ENCODE measurements at places on chromosomes 11 and 22. TPM values are rescaled to one million over a fixed set of nuclear protein-coding genes. Genes with fewer than 3 reads are reported as not detected.
A peak's percentile ranks its signal among the peaks of the same experiment; 100 is the strongest.

DNA sequence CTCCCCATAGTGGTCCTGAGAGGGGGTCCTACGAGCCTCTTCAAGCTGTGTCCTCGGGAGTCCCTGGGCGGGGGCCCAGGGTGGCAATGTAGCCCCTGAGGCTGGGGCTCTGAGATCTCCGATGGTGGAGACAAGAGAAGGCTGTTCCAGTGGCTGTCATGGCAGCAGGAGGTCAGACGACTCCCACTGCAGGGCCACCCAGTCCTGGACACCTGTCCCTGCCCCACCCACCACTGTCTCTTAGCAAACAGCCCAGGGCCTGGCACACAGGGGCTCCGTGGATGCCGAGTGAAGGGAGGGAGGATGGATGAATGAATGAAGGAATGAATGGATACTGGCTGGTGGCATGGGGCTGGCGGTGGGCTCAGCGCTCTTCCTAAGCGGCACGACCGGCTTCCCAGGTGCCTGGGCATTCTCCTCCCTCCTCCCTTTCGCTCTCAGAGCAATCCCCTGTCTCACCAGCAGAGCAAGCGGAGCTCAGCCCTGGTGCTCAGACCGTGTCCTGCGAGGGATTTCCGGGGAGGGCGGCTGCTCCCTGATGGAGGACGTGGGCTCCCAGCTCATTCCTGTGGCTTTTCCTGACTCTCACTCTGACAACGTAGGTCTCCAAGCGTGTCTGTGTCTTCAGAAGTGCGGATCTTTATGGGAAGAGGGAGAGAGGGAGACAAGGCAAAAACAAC is 1272.6 kb downstream of the BRD1 start:
- no peak for DNase-seq

DNA sequence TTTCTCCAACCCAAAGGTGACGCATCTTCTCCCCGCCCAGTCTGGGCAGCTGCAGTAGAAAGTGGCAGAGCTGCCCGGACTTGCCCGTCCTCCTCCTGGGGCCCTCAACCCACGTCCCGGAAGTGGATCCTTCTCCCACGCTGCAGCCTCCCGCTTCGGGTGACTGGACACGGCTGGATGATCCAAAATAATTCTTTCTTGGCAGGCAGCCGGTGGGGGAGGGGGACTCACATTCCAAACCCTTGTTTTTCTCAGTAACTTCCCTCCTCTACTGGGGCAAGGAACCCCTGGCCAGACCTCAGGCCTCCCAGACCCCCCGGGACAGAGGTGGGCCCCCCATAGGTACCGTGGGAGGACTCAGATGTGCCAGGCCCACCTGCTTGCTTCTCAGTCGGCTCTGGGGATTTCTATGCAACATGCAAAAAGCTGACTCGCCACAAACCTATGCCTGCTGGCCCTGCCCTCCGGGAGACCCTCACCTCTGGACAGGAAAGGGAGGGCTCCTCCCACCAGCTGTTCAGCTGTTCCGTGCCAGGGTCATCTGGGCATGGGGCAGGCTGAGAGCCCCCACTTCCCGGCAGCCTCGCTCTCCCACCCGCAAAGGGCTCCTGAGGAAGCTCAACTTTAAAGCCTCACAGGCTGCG is 1.4 kb downstream of the PLXNB2 start:
- peak; percentile 94 for DNase-seq

- DNase-seq = peak; percentile 69
Observed at GRCh38 chr11:30504468-30504867, 81.7 kb downstream of the MPPED2 start.

ESAM gene
- total RNA-seq = 0.50 TPM

DNA sequence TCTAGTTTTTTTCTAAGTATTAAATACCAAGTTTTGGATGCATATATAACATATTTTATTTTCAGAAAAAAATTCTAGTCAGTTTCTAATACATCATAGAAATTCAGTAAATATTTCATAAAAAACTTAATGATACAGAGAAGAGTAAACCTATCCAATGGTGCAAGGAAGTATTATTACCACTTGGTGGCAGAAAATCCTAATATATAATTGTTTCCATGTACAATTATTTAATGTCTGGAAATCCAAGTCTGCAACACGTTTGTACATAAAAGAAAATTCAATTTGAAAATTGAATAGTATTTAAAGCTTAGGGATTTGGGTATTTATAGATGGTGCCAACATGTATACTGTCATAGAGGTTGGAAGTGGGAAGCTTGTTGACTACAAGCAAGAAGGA is 127.0 kb downstream of the TRPC6 start:
- peak; percentile 52 for DNase-seq

DNA sequence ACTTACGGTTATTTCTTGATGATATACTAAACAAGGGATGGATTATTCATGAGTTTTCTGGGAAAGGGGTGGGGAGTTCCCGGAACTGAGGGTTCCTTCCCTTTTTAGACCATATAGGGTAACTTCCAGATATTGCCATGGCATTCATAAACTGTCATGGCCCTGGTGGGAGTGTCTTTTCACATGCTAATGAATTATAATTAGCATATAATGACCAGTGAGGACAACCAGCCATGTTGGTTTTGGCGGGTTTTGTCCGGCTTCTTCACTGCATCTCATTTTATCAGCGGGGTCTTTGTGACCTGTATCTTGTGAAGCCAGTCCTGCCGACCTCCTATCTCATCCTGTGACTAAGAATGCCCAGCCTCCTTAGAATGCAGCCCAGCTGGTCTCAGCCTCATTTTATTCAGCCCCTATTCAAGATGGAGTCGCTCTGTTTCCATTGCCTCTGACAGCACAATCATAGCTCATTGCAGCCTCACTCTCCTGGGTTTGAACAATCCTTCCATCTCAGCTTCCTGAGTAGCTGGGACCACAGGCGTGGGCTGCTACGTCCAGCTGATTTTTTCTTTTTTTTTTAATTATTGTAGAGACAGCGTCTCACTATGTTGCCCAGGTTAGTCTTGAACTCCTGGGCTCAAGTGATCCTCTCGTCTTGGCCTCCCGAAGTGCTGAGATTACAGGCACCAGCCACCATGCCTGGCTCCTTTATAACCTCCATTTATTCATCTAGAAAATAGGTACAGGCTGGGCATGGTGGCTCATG is 52.6 kb upstream of the EMID1 start:
- DNase-seq = no peak

LRRC56 gene
- 2.0 TPM for total RNA-seq

DNA sequence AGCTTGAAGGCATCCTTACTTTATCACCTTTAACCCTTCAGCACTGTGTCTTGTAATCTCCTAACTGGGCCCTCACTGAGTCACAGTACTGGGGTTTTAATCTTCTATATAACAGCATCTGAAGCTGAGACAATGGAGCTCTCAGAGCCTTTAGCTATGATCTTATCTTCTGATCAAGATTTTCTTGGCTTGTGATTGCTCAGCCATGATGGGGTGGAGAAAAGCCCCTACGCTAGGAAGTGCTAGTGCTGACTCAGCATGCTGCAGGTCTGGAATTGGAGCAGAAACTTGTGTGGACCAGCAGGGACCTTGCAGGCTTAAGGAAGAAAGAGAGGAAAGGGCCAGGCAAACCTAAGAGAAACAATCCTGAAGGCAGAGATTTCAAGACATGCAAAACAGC is 71.7 kb upstream of the EED start:
- peak; percentile 54 for DNase-seq

- DNase-seq = no peak
Observed at GRCh38 chr11:126133901-126134300, 71.2 kb upstream of the CDON start.

RTN4R gene
- 1.2 TPM for total RNA-seq

GRCh38 chr11:92533657-92534335 is 309.2 kb downstream of the FAT3 start:
- no peak for DNase-seq

GRCh38 chr11:64850979-64851567 is 6.6 kb upstream of the CDC42BPG start:
- peak; percentile 38 for DNase-seq
